ENCODE measurements at places on chromosomes 12 and 14. TPM values are rescaled to one million over a fixed set of nuclear protein-coding genes. Genes with fewer than 3 reads are reported as not detected.

ABCD2 gene
- 0.09 TPM for total RNA-seq

COX8C gene
- not detected for total RNA-seq

KRT5 gene
- total RNA-seq = 1.3 TPM

HSPB8 gene
- total RNA-seq = 9.8 TPM

C3AR1 gene
- total RNA-seq = 0.18 TPM

GRIN2B gene
- total RNA-seq = 0.14 TPM

MGP gene
- 8.0 TPM for total RNA-seq

FAM186B gene
- total RNA-seq = 0.28 TPM

ZDHHC22 gene
- not detected for total RNA-seq

DAD1 gene
- 221 TPM for total RNA-seq
